ENCODE measurements at places on chromosomes 5 and 9.
A peak's percentile ranks its signal among the peaks of the same experiment; 100 is the strongest.

GRCh38 chr5:169139480-169140050, 161.4 kb downstream of the SLIT3 start:
- DNase-seq: no peak

DNA sequence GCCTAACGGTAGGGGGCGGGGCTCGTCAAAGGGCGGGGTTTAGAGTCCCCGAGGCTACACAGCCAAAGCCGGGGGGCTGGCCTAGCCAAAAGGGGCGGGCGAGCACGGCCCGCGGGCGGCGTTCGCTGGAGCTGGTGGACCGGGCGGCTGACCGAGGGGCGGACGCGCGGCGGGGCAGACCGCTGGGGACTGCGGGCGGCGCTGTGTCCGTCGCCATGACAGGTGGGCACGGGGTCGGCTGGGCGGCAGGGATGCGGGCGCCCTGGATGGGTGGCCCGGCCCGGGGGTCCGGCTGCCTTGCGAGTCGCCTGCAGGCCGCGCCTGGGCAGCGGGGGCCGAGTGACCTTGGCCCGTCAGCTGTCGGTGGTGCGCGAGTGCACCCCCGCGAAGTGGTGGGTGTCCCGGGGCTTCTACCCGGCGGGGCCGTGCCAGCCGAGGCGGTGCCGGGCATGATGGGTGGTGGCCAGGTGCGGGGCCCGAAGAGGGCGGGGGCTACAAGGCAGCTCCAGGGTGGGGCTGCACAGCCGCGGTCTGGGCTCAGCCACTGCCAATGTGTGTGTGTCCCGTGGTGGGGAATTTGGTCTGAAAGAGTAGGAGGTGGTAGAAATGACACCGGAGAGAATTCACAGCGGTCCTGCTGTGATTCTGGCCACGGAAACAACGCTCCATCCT, at the start of gene CARD19:
CARD19 (plus strand) TSS at position 87 of the 672 bp plus-strand sequence; CDS start at position 216, 129 bp downstream.
- peak; percentile 41 for DNase-seq

- DNase-seq: no peak
Observed at GRCh38 chr9:134635351-134636148, 6.1 kb upstream of the COL5A1 start.

GRCh38 chr9:14158916-14159315, 155.0 kb downstream of the NFIB start:
- DNase-seq: peak; percentile 6

DNA sequence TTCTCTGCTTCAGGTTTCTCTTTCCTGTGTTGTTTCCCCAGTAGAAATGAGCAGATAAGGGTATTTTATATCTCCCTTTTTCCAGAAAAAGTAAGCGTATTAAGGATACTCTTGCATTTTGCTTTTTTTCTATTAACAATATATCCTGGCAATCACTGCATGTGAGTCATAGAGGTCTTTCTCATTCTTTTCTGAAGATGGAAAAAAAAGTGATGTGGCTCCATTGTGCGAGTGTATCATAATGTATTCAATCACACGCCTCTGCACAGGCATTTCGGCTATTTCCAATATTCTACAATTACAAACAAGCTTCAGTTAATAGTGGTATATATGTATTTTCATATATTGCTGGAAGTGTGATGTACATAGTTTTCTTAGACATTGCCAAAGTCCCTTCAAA, 155.9 kb downstream of the MED27 start:
- no peak for DNase-seq

GRCh38 chr9:127445851-127446712, 5.1 kb downstream of the RPL12 start:
- DNase-seq: no peak

- DNase-seq: peak; percentile 77
Observed at GRCh38 chr9:86406366-86406765, 52.2 kb upstream of the TUT7 start.

DNA sequence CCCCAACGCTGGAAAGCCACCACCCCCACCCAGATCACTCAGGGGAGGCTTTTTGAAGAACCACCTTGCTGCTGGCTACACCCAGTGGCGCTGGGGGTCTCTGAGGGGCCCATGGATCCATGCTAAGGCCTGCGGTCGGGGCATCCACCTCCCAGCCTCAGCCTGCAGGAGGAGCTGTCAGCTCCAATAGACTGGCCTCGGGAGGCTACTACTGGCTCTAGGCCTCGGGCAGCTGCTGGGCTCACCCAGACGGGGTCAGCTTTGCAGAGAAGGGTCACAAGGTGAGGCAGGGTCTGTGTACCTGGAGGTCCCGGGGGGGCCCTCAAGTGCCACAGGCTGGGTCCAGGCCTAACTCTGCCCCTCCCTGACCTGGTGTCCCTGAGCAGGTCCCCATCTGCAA, 193.7 kb downstream of the OLFM1 start:
- no peak for DNase-seq

- DNase-seq: no peak
Observed at GRCh38 chr9:25260046-25260445, 418.2 kb downstream of the TUSC1 start.

DNA sequence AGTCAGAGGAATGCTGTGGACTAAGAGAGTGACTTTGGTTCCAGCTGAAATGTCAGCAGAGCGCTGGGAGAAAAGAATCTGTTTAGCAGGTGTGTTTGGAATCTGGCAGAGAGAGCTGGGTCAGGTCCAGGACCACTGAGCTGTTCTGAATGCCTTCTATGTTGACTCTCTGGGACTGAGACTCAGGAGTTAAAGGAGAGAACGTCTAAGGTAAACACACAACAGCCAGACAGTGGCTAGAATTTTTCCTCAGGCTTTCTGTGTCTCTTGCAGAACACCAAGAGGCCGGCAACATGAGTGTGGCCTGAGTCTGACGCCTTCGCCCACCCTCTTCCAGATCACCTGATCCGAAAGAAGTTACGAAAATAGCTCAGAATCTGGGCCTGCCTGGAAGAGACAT, 107.2 kb upstream of the ZNF462 start:
- DNase-seq: no peak

- DNase-seq: no peak
Observed at GRCh38 chr5:64678374-64678773, 11.9 kb upstream of the SHISAL2B start.

DNA sequence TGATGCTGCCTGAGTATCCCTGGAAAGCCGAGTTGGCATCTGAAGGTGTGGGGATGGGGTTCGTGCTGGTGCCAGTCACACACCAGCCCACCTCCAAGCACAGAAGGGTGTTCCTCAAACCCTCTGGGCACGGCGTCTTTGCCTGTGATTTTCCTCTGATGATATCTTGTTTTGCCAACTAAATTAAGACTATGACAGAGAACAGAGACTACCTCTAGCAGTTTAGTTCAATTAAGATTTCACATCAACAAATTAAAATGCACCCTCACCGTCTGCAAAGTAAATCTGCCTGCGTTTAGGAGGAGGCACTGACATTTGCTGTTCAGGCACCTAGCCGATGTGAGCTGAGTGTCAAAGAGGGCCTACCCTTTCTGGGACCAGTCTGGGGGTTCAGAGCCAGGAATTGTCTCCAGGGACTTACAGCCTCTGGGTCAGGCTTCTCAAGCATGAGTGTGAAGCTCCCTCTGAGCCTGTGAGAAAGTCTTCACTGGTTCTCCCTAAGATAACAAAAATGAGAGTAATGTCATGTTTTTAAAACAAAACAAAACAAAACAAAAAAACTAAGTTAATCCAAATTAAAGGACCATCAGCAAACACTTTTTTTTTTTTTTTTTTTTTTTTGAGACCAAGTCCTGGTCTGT, 55.4 kb upstream of the CTNNA1 start:
- DNase-seq: no peak

DNA sequence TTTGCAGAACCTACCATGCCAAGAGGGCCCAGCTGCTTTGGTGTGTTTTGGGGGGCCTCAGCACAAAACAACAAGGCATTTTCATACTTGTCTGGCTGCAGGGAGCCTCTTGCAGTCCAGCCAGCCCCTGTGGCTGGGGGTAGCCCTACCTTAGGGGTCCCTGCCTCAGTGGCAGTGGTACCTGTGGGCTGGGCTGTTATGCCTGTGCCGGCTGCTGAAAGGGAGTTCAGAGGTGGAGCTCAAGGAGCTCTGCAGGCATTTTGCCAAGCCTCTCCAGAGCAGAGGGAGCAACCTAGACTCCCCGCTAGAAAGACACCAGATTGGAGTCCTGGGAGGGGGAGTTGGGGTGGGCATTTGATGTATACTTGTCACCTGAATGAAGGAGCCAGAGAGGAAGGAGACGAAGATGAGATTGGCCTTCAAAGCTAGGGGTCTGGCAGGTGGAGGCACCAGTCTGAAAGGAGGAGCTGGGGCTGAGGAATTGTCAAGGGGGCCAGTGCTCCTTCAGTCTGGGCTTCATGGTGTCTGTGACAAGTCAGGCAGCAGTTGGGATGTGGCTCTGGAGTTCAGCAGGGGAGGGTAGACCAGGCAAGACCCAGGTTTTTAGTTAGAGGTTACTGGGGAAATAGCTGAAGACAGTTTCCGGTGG, 1.5 kb downstream of the SHROOM1 start:
- DNase-seq: no peak

- no peak for DNase-seq
Observed at GRCh38 chr5:87787625-87788256, 375.0 kb upstream of the CCNH start.

DNA sequence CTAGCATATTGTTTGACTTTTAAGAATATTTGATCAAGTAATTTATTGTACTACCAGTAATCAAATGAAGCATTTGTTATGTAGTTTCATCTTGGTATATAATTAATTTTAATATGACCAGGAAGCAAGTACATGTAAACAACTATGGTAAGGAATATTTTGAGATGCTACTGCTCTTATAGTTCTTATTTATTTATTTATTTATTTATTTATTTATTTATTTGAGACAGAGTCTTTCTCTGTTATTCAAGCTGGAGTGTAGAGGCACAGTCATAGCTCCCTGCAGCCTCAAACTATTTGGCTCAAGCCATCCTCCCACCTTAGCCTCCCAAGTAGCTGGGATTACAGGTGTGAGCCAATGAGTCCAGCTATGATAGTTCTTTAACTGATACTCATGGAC, 8.1 kb downstream of the PPIP5K2 start:
- DNase-seq: no peak

DNA sequence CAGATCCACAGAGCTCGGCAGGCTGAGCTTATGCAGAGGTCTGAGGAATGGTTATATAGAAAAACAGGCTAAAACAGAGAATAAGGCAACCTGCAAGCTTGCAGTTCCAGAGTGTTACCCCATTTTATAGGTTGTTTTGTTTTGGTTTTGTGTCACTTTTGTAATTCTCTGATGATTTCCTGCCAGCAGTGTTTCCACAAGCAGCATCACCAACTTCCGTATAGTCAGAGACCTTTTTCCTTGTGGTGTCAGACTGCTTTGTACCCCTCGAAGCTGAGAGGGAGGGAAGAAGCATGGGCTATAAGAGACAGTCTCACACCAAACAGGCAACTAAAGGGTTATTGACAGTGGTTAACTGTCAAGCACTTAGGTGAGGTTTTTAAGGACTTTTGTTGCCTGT, 61.8 kb downstream of the TLE4 start:
- DNase-seq: no peak

- DNase-seq: no peak
Observed at GRCh38 chr9:91269907-91270491, 91.7 kb downstream of the AUH start.

GRCh38 chr5:167802755-167803431, 488.6 kb upstream of the WWC1 start:
- DNase-seq: peak; percentile 58

DNA sequence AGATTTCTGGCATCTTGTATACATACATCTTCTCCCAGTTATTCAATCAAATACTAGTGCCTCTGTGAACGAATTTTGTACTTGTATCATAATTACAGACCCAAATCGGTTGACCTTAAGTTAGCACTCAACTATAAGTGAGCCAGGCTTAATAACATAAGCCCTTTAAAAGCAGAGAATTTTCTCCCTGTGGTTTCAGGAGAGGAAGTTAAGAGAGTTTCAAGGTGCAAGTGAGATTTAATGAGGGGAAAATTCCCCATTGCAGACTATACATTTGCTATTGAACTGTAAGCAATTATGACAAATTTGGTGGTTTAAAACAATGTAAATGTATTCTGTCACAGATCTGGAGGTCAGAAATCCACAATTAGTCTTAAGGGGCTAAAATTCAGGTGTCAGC, 261.9 kb upstream of the NREP start:
- no peak for DNase-seq

DNA sequence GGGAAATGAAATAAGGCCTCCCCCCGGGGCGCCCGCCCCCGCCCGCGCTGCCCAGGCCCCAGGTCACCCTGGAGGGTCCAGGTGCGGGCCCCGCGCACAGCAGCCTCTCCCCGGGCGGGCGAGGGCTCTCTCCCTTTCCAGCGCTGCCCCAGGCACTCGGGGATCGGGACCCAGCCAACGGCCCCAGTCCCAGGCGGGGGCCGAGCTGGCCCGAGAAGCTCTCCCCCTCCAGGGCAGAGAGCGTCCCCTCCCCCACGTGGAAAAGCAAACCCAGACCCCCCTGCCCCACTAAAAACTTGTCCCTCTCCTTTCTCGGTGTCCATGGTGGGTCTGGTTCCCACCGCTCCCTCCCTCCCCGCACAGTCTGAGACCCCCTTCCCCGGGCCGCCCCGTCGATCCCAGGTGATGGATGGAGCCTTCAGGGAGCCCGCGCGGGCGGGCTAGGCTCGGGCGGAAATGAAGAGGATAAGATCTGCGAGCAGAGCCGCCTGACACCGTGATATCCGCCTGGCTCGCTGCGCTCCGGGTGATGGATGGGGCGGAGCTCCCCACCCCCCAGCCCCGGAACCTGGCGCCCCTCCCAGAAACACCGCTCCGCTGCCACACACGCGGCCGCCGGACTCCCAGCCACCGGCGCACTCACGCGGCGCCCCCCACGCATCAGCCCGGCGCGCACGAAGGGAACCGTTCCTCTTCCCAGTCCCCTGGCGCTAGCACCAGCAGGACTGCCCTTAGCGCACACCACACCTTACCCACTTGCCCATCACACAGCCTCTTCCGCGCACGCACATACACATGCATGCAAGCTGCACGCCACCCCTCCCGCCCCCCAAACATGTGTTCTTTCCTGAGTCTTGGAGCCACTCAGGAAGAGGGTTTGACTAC, 81.7 kb upstream of the ZBTB43 start:
- DNase-seq: no peak

GRCh38 chr5:136413196-136413595, 47.9 kb upstream of the TRPC7 start:
- no peak for DNase-seq

DNA sequence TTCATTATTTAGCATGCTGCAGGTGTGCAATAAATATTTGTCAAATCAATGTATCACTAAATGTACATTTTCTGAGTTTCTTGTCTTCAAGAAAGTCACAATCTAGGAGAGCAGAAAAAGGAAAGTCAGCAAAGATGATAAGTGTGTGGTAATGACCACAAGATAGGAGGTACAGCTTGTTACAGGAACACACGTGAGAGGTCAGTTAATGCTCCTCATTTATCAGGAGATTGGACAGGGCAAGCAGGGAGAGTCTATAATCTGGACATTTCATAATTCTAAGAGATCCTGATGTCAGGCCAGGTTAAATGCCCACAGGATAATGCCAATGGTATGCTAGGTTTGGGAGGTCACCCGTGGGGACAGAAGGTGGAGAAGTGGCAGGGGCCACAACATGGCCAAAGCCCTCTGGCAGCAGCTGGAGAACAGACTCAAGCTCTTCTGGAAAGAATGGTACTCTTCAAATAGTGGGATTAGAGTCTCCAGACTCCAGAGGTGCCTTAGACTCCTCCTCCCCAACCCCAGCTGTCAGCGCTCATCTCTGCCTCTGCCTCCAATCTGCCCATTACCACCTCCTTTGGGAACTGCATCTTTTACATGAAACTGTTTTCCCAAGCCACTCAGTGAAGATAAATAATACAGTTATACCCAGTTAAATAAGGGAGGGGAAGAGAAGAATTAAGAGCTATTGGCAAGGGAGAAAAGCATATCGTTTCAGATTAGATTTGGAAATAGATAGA, 114.3 kb downstream of the ASTN2 start:
- DNase-seq: no peak

GRCh38 chr5:17147170-17147569, 70.3 kb upstream of the BASP1 start:
- DNase-seq: no peak

GRCh38 chr9:130197386-130197785, 25.2 kb downstream of the NCS1 start:
- no peak for DNase-seq
